ENCODE measurements at places on chromosomes 5 and 9.

GRCh38 chr5:119371146-119371545 is 15.3 kb downstream of the TNFAIP8 start:
- no peak for DNase-seq

GRCh38 chr5:115594128-115595047 is 7.9 kb downstream of the TICAM2 start:
- no peak for DNase-seq

GRCh38 chr5:139650689-139651042 is 2.5 kb downstream of the CXXC5 start:
- no peak for DNase-seq

DNA sequence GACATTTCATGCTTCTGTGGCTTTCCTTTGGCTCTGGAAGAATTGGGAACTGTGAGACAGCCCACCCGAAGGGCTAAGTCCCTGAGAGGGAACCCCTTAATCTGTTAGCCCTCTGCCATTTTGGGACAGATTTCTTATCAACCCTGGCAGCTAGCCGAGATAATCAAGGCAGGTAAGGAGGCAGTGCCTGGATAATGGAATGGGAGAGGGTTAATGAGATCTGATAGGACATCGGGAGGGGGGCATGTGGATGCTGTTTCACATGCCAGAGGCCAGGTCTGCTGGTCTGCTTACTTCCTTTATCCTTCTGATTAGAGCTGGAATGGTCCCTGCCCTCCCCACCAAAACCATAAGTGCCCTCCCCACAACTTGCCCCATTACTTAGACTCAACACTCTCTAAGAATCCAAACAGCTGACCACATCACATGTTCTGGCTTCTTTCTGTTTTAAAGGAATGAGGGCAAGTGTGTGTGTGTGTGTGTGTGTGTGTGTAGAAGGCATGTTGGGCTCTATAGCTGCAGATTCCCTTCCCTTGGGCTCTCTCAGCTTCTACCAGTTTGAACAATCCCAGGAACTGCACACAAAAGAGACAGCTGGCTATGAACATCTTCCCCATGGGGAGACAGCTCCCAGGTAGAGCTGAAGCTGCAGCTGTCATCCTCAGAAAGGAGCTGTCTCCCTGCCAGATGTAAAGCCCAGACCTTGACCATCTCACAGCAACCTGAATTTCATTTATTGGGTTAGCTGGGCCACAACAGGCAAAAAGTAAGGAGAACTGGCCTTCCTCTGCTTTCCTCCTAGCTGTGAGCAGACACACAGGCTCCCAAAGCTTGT is 221.3 kb downstream of the PIK3R1 start:
- no peak for DNase-seq

DNA sequence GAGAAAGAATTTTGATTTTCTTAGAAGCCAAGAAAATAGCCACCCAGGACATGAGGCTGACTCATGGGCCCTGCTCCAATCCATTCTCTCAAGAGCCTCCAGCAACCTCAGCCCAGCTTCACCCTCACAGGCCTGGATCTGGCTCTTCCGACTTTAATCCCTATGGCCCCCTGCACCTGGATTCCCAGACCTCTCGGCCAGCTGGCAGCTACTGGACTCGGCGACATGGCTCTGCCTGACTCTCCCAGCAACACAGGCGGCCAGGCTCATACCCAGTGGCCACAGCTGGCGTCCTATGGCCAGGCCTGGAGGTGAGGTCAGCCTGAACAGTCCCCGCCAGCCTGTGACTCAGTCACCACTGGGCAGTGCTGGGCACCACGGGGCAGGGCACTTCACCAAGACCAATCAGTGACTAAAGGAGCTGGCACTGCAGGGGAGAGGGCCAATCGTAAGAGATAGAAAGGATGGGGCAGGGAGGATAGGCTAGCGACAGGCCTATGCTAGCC is 6.2 kb upstream of the PDLIM4 start:
- DNase-seq, result no peak

Data from stimulated activated CD4-positive, alpha-beta T cell treated with anti-CD3 and anti-CD28 coated beads, Interleukin-1b, Interleukin-23, amount 100 ng/mL, for 48 hours (primary cell).